SIG-M5 (cell line): ENCODE measurements at places on chromosomes 7 and 10.

DNA sequence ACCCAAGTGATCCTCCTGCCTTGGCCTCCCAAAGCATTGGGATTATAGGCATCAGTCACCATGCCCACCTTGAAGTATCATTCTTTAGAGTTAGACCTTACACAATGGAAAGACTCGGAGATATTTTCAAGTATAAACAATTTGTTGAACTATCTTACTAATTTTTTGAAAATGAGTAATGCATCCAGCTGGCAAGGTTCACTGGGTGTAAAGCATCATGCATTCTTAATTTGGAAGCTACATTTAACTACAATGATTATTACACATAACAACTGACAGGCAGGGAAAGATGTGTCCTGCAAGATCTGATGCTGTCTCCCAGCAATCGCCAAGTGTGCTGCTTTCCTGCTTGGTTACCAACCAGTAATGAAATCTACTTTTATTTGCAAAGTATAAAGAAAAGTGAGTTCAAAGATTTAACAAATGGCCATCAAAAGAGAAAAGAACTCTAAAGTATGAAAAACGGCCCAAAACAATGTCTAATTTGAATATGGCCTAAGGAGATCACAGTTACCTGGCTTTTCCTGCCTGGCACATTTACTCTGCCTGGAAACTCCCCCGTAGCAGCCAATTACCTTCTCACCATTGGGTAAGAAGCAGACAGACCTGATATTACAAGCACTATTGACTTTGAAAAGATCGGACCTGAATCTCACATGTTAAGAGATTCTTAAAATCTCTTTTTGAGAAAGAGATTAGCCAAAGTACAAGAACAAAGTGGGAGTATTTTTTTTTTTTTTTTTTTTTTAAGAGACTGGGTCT lies 59.3 kb upstream of the NMT2 start:
- DNase-seq = no peak

- no peak for DNase-seq
Observed at GRCh38 chr7:155844019-155844453, 31.8 kb upstream of the SHH start.

GRCh38 chr10:124079864-124080263 lies 13.5 kb downstream of the CHST15 start:
- DNase-seq = no peak

DNA sequence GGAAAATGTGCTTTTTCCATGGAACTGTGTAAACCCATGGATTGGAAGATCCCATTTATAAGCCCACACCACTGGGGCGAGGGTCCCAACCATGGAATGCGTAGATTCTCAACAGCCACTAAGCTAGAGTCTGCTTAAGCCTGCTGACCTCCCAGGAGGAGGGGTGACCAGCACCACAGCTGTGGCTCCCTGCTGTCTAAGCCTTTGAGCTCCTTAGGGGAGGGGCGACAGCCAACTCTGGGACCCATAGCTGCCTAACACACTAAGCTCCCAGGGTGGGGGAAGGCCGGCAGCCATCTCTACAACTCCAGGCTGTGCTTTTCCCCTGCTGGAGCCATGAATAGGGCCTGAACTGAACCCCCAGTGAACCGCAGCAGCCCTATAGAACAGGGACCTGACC lies 249.8 kb upstream of the HPS1 start:
- no peak for DNase-seq

DNA sequence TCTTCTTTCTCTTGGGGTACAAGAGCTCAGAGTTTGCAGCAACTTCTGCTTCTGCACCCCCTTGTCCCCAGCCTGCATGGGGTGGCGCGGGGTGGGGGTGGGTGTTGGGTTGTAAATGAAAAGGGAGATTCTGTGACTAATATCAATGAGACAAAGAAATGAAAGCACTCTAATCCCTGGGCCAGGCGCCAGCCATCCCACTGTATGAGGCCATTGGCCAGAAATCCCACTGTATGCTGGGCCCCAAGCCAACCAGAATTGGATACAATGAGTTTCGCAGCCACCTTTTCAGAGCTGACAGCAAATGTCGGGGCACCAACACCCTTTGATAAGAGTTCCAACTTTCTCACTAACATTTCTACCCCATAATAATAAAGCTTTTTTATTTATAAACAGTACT lies 10.9 kb upstream of the PTN start:
- no peak for DNase-seq

GRCh38 chr10:45502458-45502857 lies 128.4 kb downstream of the ALOX5 start:
- DNase-seq = no peak

DNA sequence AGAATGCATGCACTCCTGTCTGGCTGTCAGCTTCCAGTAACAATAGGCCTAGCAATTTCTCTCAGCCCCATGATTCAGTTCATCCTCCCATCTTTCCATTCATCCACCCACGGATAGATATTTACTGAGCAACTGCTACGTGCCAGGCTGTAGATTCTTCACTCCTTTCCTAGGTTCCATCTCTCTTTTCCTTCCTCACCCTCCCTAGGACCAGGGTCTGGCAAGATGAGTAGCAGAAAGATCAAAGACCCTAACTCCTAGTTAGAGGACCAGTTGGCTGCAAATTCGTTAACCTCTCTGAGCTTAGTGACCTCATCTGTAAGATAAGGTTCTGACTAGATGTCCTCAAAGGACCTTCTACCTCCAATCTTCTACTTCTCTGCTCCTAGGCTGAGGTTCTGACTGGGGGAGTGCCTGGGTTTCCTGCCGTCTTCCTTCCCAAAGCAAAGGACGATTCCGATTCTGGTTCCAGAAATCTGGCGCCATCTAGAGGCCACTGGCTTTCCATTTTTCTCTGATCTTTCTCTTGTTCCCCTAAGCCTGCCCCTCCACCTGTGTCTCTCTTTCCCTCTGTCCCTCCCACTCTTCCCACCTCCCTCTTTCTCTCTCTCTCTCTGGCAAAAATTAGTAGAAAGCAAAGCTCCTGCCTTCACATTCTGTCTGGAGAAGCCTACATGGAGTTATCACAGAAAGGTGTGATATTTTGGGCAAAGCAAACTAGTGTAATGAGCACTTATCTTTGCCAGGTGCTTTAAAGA lies 26.2 kb downstream of the TBATA start:
- no peak for DNase-seq

GRCh38 chr7:12493863-12494686 lies 76.4 kb upstream of the SCIN start:
- DNase-seq = no peak

DNA sequence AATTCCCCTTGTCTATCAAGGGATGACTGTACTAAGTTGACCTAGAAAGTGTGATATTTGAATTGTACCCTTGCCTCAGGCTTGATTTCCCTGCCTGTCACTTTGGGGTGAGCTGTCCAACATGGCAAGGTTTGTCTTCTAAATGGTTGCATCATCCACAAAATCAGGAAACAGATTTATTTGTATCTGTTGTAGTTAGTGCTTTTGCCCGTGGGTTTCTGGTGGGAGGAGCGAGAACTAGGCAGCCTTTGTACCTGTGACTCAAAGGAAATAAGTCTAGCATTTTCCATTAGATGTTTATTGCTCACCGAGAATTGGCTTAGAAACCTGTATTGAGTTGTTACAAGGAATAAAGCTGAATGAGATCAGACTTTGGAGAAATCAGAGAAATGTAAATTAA lies 650.8 kb downstream of the LRMDA start:
- no peak for DNase-seq

GRCh38 chr7:101951757-101952156 lies 134.3 kb downstream of the CUX1 start:
- DNase-seq = no peak

- no peak for DNase-seq
Observed at GRCh38 chr10:49012603-49013002, 73.0 kb upstream of the LRRC18 start.

GRCh38 chr10:86673216-86673826 lies 5.0 kb downstream of the LDB3 start:
- DNase-seq = no peak

DNA sequence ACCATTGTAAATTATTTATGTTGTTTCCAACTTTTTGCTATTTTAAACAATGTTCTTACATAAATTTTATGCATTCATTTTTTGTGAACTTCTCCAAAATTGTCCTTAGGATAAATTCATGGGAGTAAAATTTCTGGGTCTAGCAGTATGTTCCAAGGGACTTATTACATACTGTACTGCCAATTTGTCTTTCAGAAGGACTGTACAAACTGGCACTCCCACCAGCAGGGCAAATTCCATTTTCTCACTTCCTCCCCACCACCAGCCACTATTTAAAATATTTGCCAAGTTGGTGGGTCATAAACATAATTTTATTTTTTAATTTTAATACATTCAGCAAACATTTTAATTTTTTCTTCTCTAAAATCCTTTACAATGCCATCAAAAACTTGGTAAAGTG lies 13.7 kb upstream of the ARID5B start:
- no peak for DNase-seq

DNA sequence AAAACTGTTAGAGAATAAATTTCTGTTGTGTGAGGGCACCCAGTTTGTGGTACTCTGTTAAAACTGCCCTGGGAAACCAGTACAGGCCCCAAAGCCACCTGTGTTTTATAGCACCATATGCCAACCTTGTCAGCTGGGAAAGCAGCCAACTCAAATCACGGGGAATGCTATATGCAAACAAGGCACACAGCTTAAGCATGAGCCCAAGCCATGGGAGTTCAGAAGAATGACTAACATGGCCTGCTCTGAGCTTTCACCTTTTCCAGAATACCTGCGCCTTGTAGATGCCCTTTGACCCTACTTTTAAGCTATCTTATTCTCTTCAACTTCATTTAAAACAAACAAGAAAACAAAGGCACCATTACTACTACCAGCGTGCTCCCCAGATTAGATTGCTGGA lies 5.5 kb upstream of the SLC25A13 start:
- DNase-seq = no peak

GRCh38 chr10:124222318-124222987 lies 129.1 kb upstream of the CHST15 start:
- no peak for DNase-seq

- no peak for DNase-seq
Observed at GRCh38 chr7:48147078-48147591, 24.1 kb upstream of the ABCA13 start.

DNA sequence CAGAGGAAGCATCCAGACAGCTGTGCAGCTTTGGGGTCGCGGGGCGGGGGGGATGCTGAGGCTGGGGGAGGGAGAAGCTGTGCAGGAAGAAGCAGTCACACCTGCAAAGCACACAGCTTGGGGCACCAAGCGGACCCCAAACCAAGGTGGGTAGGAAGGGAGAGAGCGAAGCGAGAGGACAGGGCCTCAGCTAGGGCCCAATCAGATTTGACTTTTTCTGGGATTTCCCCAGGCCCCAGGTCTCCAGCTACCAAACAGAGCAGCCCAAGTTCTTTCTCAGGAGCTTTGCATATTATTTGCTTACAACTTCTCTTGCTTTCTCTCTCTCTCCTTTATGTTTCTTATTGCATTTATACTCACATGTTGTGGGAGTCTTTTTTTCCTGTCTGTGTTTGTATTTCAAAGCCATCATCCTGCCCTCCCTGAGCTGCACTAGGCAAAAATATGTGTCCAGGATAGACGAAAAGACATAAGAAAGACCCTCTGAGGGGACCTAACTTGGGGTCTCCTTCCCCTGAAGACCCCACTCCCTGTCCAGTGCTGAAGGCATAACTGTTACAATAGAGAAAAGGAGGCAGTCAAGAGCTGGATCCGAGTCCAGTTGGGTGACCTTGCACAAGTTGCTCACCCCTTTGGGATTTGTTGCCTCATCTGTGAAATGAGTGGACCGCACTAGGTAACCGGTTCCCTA lies 50.6 kb upstream of the SMNDC1 start:
- no peak for DNase-seq

GRCh38 chr10:60377955-60378354 lies 11.7 kb downstream of the ANK3 start:
- no peak for DNase-seq

- no peak for DNase-seq
Observed at GRCh38 chr10:42645103-42645502, 6.7 kb upstream of the ZNF33B start.

- DNase-seq = no peak
Observed at GRCh38 chr10:125489731-125490130, 193.2 kb downstream of the TEX36 start.

DNA sequence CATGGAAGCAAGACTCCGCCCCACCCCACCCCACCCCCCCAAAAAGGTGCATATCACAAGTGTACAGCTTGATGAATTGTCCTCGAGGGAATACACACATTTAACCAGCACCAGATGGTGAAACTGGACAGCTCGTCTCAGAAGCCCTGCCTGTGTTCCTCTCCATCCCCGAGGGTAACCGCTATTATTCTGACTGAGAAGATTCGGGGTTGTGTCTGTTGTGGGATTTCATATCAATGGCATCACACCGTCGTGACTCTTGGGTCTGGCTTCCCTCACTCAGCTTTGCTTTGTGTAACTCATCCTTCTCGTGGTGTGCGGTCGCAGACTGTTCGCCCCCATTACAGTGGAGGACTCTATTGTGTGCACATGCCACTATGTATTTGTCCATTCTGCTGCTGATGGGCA lies 18.9 kb downstream of the PODXL start:
- no peak for DNase-seq

GRCh38 chr10:48639632-48640031 lies 34.8 kb upstream of the ARHGAP22 start:
- DNase-seq = no peak

- no peak for DNase-seq
Observed at GRCh38 chr7:31549611-31550010, 35.7 kb downstream of the ITPRID1 start.

GRCh38 chr10:126133906-126134656 lies 237.7 kb downstream of the FANK1 start:
- no peak for DNase-seq

DNA sequence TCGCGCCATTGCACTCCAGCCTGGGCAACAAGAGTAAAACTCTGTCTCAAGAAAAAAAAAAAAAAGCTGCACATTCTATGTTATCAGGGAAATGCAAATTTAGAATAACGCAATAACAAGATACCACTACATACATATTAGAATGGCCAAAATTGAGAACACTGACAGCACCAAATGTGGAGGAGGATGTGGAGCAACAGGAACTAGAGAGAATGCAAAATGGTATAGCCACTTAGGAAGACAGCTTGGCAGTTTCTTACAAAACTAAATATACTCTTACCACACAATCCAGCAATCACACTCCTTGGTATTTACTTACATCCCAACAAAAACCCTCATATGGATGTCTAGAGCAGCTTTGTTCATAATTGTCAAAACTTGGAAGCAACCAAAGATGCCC lies 76.8 kb downstream of the ALOX5 start:
- DNase-seq = no peak

DNA sequence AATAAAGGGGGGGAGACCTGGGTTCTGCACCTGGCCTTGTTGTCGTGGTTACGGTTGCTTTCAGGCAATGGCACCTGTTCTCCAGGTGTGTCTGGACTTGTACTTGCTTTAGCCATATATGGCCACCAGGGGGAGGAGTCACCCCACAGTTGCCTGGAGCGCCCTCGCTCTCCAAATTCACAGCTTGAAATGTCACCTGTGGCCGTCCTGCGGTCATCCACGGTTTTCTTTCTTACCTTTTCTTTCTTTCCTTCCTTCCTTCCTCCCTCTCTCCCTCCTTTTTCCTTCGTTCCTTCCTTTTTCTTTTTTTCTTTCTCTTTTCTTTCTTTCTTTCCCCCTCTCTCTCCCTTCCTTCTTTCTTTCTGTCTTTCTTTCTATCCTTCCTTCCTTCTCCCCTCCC lies 157.2 kb upstream of the ZNF92 start:
- no peak for DNase-seq
